ENCODE measurements at places on chromosomes 3 and 15.
A peak's percentile ranks its signal among the peaks of the same experiment; 100 is the strongest.

DNA sequence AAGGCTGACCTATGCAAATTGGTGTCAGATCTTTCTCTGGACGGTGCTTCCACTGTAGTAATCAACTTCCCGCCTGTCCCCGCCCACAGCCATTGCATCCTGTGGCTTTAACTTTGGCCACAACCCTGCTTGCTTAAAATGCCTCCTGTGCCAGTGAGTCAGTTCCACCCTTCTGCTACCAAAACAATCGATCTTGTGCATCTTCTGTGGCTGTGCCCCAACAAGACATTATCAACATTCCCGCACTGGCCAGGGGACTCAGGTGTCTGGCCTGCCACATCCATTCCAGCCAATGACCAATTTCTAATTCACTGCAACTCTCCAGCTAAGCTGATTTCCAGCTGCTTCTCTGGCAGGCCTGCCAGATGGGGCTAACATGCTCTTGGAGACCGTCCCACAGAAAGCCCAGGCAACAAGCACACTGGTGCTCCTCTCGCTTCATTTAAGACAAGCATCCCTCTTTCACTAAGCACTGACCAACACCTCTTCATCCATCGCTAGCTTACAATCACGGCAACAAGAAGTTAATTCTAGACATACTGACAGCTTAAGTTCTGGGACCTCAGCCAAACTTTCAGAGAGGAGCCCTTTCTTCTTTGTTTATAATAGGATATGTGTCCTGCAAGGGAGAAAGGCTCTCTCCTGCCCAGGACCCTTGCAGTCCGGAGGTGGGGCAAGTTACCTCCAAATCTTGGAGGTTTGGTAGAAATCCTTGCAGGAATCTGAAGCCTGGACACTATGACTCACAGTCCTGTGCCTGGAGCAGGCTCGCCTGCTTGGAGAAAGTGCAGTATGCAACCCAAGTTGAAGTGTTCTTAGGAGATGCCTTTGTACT is 6.7 kb downstream of the CA12 start:
- peak; percentile 94 for DNase-seq

DNA sequence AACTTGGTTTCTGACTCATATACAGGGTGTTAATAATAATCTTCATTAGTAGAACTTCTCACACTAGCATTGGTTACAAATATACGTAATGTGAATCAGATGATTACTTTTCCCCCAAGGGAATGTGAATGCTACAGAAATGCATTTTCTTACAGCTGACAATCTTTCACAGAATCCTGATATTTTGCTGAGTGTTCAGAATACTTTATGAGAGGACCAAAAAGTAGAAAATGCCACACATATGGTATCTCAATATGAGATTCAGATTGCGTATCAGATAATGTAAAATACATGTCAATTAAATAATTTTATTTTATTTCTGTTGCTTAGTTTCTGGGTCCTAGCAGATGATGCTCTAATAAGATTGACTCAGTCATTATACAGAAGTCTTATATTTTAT is 979.9 kb upstream of the GBE1 start:
- no peak for DNase-seq

- DNase-seq, result peak; percentile 51
These were observed 13.0 kb upstream of the CSK start for GRCh38 chr15:74768771-74769342.

GRCh38 chr3:124843506-124844177 is 43.5 kb downstream of the ITGB5 start:
- no peak for DNase-seq

DNA sequence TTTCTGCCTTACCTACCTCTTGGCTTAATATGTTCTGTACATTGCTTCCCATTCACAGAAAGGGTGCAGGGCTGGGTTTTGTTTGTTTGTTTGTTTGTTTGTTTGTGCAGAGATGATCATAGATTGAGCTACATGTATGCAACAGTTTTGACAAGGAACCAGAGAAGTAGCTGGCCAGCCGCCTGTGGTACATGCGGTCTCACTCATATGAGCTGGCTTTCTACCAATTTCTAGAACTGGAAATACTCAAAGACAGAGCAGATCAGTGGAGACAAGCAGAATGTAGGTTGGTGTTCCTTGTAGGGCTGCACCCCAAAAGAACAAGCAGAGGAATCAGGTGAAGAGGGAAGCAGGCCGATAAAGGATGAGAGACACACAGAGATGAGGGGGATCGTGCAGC is 502.7 kb downstream of the SOX2 start:
- DNase-seq, result no peak

- DNase-seq, result peak; percentile 63
These were observed 5.3 kb downstream of the DVL3 start for GRCh38 chr3:184160456-184160855.

- peak; percentile 49 for DNase-seq
These were observed 34.3 kb downstream of the SEC22C start for GRCh38 chr3:42547401-42547945.

- DNase-seq, result no peak
These were observed 4.7 kb upstream of the COPB2 start for GRCh38 chr3:139394116-139394515.

DNA sequence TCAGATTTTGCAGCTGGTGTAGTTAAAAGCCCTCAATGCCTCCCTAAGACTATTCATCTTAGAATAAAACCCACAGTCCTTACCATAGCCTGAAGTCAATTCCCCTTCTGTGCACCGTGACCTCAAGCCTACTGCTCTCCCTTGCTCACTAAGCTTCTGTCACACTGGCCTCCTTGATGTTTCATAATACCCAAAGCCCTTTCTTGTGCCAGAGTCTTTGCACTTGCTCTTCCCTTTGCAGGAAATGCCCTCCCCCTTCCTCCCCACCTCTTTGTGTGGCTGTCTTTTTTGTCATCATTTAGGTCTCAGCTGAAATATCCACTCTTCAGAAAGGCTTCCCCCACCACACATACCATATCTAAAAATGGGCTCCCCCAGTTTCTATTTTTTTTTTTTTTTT is 4.2 kb upstream of the PLEKHO2 start:
- peak; percentile 88 for DNase-seq
